ENCODE measurements at places on chromosomes 7 and 10. TPM values are rescaled to one million over a fixed set of nuclear protein-coding genes. Genes with fewer than 3 reads are reported as not detected.

GRCh38 chr10:94487575-94487974 lies 58.0 kb upstream of the HELLS start:
- no peak for DNase-seq

- peak; percentile 70 for DNase-seq
Observed at GRCh38 chr10:131983780-131984179, 2.1 kb upstream of the BNIP3 start.

DNA sequence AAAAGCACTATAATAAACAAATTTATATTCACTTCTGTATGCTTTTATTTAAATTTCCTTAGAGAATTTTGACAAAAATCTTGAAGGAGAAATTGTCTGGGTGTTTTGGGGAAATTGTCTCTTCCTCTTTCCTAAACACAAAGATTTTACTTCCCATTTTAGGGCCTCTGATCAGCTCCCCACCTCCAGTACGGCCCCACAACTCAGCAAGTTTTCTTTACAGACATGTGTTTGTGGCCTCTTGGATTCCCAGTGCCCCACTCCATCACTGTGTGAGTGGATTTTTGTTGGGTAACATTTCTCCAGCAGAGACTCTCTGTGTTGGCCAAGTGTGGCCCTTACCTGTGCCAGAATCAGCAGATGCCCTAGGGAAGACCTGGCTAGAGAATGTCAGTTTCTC lies 182.8 kb upstream of the CDC14C start:
- DNase-seq = no peak

DNA sequence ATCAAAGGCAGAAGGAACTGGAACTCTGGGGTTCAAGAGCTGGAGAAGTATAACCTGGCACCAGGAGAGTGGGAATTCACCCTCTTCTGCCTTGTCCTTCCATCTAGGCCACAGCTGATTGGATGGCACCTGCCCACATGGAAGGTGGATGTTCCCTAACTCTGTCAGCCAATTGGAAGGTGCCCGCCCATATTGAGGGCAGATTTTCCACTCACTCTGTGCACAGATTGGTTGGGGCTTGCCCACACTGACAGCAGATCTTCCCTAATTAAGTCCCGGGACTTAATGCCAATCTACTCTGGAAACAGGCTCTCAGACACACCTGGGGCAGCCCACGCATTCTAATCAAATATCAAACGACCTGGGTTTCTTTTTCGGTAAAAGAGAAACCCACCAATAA lies 1142.3 kb upstream of the CELF2 start:
- DNase-seq = no peak

DNA sequence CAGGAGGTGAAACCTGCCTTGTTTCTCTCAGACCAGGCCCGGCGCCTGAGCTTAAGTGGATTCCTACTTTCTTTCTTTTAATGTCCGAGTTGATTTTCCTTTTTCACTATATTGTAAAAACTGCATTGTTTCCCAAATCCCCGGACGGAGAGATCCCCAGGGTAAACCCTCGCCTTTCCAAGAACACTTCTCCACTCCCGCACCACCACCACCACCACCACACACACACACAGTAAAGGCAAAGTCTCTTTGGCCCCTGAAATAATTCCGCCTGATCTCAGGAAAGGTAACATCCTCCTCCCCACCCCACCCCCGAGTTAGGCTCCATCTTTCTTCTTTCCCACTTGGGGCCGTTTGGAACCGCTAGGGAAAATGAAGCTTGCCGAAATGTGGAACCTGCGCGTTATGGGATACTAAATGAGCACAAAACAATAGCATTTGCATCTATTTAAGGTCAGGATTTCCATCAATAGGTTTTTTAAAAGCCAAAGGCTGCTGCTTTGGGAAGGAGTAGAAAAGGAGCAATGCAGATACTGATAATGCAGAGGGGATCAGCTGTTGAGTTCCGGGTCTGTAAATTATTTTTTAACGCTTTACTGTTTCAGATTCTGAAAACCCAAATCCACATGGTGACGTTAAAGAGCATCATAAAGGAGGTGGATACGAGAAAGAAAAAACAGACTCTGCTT lies 2.5 kb downstream of the HPSE2 start:
- no peak for DNase-seq

DNA sequence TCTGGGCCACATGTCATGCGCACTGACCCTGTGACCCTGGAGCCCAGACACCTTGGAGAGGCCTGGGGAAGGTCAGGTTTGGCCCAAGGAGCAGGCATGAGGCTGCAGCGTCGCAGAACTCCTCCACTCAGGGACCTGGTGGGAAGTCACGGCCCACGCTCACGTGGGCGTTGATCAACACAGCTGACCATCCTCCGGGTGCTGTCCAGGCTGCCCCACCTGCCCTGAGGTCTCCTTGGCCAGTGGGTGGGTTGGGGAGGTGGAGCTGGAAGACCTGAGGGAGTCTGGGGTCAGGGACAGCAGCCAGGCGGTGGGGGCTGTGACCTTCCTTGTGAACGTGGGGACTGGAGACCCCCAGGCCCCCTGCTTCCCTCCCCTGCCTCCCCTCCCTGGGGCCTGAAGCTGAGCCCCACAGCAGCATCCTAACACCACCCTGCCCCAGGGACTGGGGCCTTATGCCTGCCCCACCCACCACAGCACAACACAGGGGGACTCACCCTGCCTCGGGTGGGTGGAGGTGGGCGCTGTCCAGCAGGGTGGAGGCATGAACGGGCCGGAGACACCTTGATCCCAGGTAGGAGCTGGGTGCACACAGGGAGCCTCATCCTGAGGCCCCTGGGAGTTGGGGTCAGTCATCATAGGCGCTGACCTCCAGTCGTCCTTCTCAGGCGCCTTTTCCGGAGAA lies 44.0 kb upstream of the ADGRA1 start:
- DNase-seq = no peak

GRCh38 chr7:2151801-2152612 lies 80.7 kb downstream of the MAD1L1 start:
- no peak for DNase-seq

DNA sequence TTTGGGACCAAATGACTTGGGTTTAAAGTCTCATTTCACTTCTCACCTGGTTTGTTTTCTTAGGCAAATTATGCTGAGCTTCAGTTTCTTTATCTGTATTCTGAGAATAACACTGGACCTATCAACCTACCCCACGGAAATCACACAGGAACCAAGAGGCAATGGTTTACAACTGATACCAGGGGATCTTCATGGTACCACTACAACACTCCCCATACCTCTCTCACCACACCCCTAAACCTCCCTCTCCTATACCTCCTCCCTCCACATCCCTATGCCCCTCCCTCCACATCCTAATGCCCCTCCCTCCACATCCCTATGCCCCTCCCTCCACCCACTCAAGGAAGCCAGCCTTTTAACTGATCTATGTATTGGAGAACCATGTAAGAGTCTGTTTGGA lies 9.9 kb downstream of the FAM204A start:
- DNase-seq = peak; percentile 7

DNA sequence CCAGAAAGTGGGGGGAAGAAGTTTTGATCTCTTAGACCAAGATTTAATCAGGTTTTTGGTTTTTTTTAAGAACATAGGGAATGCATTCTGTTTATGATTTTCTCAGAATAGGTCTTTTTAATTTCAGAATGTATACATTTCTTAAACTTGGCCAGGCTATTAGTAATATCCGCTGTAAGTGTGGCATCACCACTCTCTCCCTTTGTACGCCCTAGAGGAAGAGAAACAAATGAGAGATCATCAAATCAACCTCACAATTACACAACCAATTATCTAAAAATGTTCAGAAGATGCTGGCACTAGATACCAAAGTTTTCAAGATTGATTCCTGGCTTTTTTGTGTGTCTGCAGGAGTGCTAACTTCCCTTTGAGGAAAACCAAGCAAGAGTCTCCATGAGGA lies 70.0 kb downstream of the KLF6 start:
- no peak for DNase-seq

GRCh38 chr7:129975309-129975708 lies 22.5 kb upstream of the UBE2H start:
- no peak for DNase-seq

Gene DNAJC12
- polyA plus RNA-seq = 19.1 TPM

Gene LEP
- not detected for polyA plus RNA-seq

Gene TRPV6
- polyA plus RNA-seq = not detected

Gene HMX2
- 0.07 TPM for polyA plus RNA-seq

Gene SEMA3A
- polyA plus RNA-seq = 4.2 TPM

Gene FAM131B
- polyA plus RNA-seq = 0.16 TPM
